ENCODE measurements at places on chromosomes 4 and X. TPM values are rescaled to one million over a fixed set of nuclear protein-coding genes. Genes with fewer than 3 reads are reported as not detected.
A peak's percentile ranks its signal among the peaks of the same experiment; 100 is the strongest.

The GUCY1A1 gene
- not detected for total RNA-seq

The ATP1B4 gene
- total RNA-seq: not detected

The CENPVL1 gene
- not detected for total RNA-seq

The CD99 gene
- 314 TPM for total RNA-seq

The NKX6-1 gene
- not detected for total RNA-seq

The SMIM31 gene
- total RNA-seq: not detected

The CYLC1 gene
- not detected for total RNA-seq

The PDCL2 gene
- total RNA-seq: not detected

DNA sequence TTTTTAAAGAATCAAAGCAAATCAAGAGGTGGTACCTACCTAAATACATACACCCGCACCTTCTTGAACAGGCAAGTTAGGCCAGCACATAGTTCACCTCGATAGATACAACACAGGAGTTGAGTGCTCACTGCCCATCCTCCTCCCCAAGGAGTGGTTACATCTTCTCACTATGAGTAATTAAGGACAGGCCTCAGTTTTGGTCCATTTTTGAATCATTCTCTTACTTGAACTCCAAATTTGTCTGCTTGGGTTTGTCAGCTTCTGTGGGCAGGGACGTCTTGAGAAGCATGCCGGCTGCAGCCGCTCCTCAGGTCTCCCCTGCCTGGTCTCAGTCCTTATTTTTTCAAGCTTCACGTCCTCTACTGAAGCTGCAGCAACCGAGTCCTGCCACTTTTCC, 190.6 kb upstream of the RBPJ start:
- no peaks in the 10 kb centered on the region for H3K27me3 ChIP-seq
- H3K36me3 ChIP-seq: peaks cover 1% of the 10 kb centered on the region
- peaks cover 43% of the 10 kb centered on the region for H3K4me1 ChIP-seq
- no peak for DNase-seq
- peak overlapping the region; percentile 42 for H3K27ac ChIP-seq
- no peak overlapping the region for H3K4me3 ChIP-seq

DNA sequence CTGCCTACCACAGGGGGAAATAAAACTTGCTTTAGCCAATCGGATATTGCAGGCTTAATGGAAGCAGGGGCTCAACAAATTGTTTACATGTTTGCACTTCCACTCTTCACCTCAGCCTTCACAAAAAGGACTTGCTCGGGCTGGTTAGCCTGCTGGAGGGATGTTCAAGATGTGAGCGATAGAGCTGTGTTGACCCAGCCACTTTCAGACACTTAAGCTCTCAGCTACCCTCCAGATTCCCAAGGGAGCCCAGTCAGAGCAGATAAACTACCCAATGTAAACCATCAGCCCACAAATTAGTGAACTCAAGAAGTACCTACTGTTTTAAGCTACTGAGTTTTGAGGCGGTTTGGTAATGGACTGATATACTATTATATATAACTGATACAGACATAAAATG, 508.4 kb upstream of the FTHL17 start:
- H3K27me3 ChIP-seq: no peaks in the 10 kb centered on the region
- no peaks in the 10 kb centered on the region for H3K4me1 ChIP-seq
- no peaks in the 10 kb centered on the region for H3K36me3 ChIP-seq
- no peak for DNase-seq

DNA sequence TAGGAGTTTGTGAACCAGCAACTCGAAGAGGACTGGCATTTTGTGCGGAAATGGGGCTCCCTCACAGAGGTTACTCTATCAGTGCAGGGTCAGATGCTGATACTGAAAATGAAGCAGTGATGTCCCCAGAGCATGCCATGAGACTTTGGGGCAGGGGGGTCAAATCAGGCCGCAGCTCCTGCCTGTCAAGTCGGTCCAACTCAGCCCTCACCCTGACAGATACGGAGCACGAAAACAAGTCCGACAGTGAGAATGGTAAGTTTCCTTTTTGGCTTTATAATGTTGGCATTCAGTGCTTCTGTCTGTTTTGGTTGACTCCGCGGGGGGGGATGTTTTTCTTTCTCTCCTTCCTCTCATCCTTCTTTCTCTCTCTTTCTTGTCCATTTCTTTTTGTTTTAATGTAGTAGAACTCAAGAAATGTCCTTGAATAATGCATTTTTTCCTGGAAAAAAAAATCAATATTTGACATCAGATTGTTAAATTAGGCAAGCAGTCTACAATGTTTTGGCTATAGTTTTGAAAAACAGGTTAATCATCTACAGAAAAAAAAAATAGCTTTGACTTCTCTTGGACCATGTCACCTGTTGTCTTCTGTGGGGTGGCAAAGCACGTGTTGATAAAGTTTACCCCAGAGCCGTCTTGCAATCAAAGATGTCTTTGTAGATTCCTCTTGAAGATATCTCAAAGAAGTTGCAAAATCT, 103.6 kb downstream of the TENM3 start:
- no peaks in the 10 kb centered on the region for H3K4me1 ChIP-seq
- no peak for DNase-seq

- no peak for DNase-seq
- H3K36me3 ChIP-seq: no peaks in the 10 kb centered on the region
- no peaks in the 10 kb centered on the region for H3K27me3 ChIP-seq
- no peak overlapping the region for H3K27ac ChIP-seq
- no peaks in the 10 kb centered on the region for H3K4me1 ChIP-seq
- H3K4me3 ChIP-seq: no peak overlapping the region
Measured at GRCh38 chr4:128462103-128462783, 174.6 kb upstream of the PGRMC2 start.

- DNase-seq: no peak
- no peak overlapping the region for H3K27ac ChIP-seq
- H3K36me3 ChIP-seq: peaks cover under 1% of the 10 kb centered on the region
- H3K4me3 ChIP-seq: no peak overlapping the region
- no peaks in the 10 kb centered on the region for H3K27me3 ChIP-seq
Measured at GRCh38 chrX:48592971-48593370, 4.3 kb upstream of the WDR13 start.

DNA sequence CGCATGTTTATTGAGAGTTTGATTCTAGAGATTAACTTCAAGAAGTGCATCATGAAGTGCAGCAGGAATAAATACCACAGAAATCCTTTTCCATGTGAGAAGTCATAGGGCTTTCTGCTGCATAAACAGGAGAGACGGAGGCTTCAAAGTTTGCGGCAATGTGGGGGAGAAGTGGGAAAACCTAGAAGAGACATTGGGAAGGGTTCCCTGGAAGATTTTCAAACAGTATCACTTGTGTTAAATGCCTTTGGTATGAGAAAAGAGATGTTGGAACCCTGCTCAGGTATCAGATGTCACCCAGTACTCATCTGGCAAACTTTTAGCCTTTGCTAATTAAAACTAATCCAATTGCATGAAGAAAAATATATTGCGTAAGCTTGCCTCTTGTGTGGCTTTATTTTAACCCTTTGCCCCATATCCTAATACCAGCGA, 15.4 kb downstream of the NHS start:
- H3K27ac ChIP-seq: no peak overlapping the region
- H3K4me3 ChIP-seq: no peak overlapping the region
- no peaks in the 10 kb centered on the region for H3K4me1 ChIP-seq

GRCh38 chrX:135416546-135416945, 5.2 kb upstream of the SMIM10L2A start:
- peaks cover 13% of the 10 kb centered on the region for H3K27me3 ChIP-seq
- DNase-seq: no peak
- peaks cover 5% of the 10 kb centered on the region for H3K4me1 ChIP-seq
- no peak overlapping the region for H3K4me3 ChIP-seq
- no peaks in the 10 kb centered on the region for H3K36me3 ChIP-seq

DNA sequence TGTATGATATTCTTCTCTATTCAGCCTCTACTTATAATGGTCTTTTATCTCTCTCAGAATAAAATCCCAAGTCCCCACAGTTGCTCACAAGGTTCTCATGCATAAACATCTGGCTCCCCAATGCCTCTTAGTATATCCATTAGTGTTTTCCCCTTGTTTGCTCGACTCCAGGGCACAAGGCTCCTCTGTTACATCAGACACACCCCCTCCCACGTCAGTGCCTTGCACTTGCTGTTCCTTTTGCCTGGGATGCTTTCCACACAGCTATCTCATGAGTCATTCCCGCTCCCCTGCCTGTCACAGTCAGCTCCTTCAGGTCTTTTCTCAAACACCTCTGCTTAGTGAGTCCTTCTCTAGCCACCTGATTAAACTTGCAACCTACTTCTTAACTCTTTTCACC, 260.2 kb downstream of the IL1RAPL1 start:
- H3K4me1 ChIP-seq: no peaks in the 10 kb centered on the region
- H3K27me3 ChIP-seq: no peaks in the 10 kb centered on the region
- no peak for DNase-seq
- no peak overlapping the region for H3K27ac ChIP-seq
- no peaks in the 10 kb centered on the region for H3K36me3 ChIP-seq

DNA sequence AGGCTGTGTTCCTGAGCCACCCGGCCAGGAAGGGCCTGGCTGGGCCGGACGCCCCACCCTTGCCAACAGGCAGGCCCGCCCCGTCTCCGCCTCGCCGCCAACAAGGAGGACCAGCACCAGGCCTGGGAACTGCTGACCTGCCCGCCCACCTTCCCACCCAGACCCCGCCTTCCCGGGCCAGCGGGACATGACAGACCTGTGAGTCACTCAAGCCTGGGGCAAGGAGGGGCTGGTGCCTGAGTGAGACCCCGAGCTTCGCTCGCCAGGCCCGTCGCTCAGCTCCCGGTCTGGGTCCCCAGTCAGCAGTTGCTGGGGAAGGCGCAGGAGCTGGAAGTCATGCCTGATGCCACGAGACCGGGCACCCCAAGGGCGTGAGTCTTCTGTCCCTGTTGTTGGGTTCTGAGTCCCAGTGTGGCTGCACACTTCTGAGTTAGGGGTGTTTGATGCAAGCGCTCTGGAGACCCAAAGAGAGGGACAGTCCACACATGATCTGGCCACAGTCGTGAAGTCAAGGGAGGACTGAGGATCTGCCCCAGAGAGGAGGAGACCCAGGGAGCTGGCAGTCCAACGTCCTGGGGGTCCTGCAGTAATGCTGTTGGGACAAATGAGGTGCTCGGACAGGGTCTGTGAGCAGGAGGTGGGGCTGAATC, at the start of gene DNASE1L1:
Gene DNASE1L1 (minus strand): TSS at position 33 of the 650 bp plus-strand sequence. CDS start 3,686 bp downstream, outside the sequence.
- peaks cover 20% of the 10 kb centered on the region for H3K4me1 ChIP-seq
- DNase-seq: no peak
- H3K27ac ChIP-seq: peak within 1 kb of the TSS; percentile 72
- H3K36me3 ChIP-seq: peaks cover 16% of the 10 kb centered on the region
- H3K4me3 ChIP-seq: peak within 1 kb of the TSS; percentile 57

DNA sequence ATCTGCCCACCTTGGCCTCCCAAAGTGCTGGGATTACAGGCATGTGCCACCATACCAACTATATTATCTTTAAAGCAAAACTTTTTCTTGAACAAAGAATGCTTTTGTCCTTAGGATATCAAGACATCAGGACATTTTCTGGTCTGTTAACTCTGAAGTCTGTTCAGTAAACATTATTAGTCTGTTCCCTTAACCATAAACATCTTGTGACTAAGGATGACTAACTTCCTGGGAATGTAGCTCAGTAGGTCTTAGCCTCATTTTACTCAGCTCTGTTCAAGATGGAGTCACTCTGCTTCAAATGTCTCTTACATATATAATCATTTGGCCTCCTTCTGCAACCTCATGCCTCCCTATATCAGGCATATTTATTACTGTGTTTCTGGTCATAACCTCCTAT, 122.9 kb downstream of the UBE2NL start:
- no peak overlapping the region for H3K27ac ChIP-seq
- H3K36me3 ChIP-seq: no peaks in the 10 kb centered on the region
- H3K27me3 ChIP-seq: no peaks in the 10 kb centered on the region
- no peaks in the 10 kb centered on the region for H3K4me1 ChIP-seq
- no peak overlapping the region for H3K4me3 ChIP-seq

GRCh38 chrX:44002567-44002966, 29.4 kb upstream of the NDP start:
- H3K36me3 ChIP-seq: no peaks in the 10 kb centered on the region
- no peaks in the 10 kb centered on the region for H3K4me1 ChIP-seq
- H3K27me3 ChIP-seq: no peaks in the 10 kb centered on the region

DNA sequence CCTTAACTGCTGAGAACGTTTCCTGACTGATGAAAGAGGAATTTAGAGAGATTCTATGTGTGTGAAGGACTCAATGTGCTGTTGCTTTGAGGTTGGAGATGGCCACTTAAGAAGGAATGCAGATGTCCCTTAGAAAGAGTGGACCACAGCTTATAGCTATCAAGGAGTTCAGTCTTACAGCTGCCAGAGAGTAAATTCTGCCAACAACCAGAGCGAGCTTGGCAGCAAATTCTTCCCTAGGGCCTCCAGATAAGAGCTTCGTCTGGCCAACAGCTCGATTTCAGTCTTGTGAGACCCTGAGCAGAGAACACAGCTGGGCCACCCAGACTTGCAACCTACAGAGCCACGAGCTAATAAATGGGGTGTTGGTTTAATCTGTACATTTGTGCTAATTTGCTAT, 21.8 kb downstream of the MID1 start:
- DNase-seq: no peak
- no peaks in the 10 kb centered on the region for H3K27me3 ChIP-seq
- H3K4me1 ChIP-seq: no peaks in the 10 kb centered on the region
- no peak overlapping the region for H3K4me3 ChIP-seq
- no peak overlapping the region for H3K27ac ChIP-seq

DNA sequence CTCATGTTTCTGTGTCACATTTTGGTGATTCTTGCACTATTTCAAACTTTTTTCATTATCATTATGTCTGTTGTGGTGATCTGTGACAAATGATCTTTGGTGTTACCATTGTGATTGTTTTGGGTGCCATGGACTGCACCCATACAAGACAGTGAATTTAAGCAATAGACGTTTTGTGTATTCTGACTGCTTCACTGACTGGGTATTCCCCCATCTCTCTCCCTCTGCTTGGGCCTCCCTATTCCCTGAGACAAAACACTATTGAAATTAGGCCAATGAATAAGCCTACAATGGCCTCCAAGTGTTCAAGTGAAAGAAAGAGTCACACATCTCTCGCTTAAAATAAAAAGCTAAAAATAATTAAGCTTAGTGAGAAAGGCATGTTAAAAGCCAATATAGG, 60.2 kb downstream of the BANK1 start:
- no peak for DNase-seq
- H3K27ac ChIP-seq: no peak overlapping the region
- H3K36me3 ChIP-seq: no peaks in the 10 kb centered on the region
- H3K27me3 ChIP-seq: no peaks in the 10 kb centered on the region

GRCh38 chr4:4831825-4832224, 27.6 kb upstream of the MSX1 start:
- DNase-seq: no peak
- H3K27ac ChIP-seq: no peak overlapping the region
- no peaks in the 10 kb centered on the region for H3K4me1 ChIP-seq
- no peaks in the 10 kb centered on the region for H3K36me3 ChIP-seq

DNA sequence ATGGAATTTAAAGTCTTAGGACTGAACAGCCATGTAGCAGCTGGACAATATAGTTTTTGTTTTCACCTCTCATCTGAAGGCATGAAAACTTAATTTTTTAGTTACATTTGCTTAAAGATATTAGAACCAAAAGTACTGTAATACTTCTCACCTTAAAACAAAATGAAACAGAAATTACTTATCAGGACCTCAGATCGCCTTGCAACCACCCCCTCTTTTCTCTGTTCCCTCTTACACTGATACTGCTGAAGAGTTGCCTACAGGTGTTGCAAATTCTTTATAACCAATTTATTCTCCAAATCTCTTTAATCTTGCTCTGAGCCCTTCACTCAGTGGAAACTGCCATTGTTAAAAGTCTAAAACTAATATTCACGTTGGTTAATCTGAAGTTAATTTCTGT, 145.0 kb downstream of the SPCS3 start:
- H3K4me3 ChIP-seq: no peak overlapping the region
- DNase-seq: no peak
- no peaks in the 10 kb centered on the region for H3K4me1 ChIP-seq
- no peaks in the 10 kb centered on the region for H3K36me3 ChIP-seq
- H3K27ac ChIP-seq: no peak overlapping the region

GRCh38 chr4:42412251-42412650, 15.0 kb downstream of the SHISA3 start:
- H3K4me1 ChIP-seq: no peaks in the 10 kb centered on the region
- no peak overlapping the region for H3K27ac ChIP-seq
- H3K27me3 ChIP-seq: no peaks in the 10 kb centered on the region
- no peak for DNase-seq
